HS-27A (cell line): ENCODE measurements at places on chromosomes 2 and 18.

DNA sequence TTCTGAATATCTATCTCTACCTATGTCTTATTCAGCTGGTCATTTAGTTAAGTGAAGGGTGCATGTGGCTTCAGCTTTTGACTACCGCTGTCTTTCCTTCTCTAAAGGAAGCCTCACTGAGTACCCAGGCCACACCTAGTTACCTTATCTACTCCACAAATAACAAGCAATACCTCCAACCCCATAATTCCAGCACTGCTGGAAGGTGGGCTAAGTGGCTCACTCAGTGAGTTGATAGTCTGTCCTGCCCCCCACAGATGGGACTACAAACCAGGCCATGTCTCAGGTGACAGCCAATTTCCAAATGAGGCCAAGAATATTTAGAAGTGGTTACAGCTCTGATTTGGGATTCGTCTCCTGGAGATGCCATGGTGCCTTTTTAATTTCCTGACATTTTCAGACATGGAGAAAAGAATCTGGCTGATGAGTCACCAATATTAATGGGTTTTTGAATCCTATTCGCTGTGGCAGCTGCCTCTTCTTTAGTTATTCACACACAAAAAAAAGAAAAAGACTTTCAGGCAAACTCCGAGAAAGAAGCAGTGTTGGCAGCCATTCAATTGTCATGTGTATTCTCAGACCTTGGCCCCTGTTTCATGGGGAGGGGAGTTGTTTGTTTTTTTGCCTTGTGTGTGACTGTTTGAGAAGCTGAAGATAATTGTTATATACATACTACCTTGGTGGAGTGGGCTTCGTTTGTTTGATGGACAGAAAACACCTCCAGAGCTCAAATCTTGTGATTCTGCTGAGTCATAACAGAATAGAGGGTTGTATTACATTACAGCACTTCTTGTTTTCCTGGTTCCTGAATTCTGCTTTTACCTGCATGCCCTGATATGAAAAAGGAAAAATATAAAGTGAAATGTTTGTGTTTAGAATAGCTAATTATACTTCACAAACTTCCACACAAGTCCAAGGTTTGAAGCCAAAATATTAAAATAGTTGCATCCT lies 64.2 kb downstream of the SCG2 start:
- no peak for DNase-seq

DNA sequence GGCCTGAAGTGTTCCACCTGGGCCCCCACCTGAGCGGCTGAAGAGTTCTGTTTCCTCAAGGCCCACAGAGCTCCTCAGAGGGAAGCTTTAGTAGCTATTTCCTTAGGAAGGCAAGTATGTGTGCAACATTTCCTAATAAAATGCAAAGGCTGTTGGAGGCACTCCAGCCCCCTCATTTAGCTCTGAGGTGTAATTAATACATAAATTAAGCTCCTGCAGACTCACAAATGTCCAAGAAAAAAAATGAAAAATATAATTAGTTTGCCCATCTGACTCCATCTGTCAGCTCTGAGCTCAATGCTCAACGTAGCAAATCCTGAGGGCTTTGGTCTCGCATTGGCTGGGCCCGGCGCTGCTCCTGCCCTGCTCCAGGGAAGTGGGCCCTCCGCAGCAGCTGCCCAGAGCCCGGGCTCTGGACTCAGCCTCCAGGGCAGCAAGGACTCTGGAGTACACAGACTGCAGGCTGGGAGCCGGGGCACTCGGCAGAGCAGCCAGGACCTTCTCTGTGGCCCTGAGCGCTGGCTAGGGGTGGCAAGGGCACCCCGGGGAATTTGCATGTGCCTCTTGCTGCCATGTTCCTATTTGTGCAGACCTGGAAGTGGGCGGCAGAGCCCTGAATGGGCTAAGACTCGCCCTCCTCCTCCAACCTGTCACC lies 23.4 kb upstream of the C1QL2 start:
- DNase-seq, result no peak

DNA sequence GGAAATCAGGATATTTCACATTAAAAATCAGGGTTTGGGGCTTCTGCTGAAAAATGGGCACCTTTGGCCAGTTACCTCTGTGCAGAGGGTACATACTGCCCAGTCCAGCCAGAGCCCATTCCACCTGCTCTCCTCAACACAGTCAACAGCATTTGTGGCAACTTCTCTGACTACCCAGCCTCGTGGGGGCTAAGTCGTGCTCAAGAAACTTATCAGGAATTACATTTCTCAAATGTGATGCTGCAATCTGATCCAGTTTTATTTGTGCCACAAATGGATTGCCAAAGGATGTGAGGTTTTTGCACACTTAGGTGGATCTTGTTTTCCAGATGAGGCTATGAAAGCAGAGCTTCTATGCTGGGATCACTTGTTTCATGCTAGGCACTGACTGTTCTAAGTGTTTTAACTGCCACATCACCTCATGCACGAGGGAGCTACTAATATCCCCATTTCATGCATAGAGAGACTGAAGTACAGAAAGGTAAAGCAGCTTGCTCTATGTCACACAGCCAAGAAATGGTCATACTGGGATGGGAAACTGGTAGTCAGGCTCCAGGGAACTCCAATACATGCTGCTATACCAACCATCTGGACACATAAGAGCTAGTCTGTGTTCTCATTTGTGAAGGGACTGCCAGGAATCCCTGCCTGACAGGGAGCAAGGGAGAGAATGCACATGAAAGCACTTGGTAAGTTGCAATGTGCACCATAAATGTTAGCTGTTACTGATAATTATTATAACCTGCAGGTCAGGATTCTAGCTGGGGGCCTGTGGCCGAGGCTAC lies 89.0 kb upstream of the HK2 start:
- DNase-seq, result no peak

GRCh38 chr2:167869200-167869599 lies 378.2 kb downstream of the STK39 start:
- DNase-seq, result no peak

GRCh38 chr18:66931010-66931409 lies 327.1 kb upstream of the CDH19 start:
- no peak for DNase-seq

GRCh38 chr18:48105317-48105716 lies 174.9 kb upstream of the SMAD2 start:
- DNase-seq, result no peak

DNA sequence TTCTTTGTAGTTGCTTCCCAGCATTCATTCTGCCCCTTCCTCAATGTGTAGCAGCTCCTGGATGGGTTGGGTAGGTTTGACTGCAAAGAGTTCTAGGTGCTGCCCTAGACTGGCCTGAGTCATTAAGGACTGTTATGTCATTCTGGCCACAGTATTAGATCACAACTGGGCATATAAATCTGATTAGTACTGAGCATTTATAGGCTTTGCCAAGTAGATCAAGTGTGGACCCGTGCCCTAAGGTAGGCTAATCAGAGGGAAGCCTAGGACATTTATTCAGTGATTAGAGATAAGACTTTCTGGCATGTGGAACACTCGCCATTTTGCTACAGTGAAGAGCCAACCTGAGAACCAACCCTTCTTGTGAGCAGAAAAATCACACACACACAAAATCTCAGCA lies 2.7 kb downstream of the KATNAL2 start:
- no peak for DNase-seq
